NCI-H146 (cell line): ENCODE measurements at places on chromosomes 2 and 18.

GRCh38 chr18:49935215-49935614, 121.9 kb upstream of the ACAA2 start:
- no peak for DNase-seq

DNA sequence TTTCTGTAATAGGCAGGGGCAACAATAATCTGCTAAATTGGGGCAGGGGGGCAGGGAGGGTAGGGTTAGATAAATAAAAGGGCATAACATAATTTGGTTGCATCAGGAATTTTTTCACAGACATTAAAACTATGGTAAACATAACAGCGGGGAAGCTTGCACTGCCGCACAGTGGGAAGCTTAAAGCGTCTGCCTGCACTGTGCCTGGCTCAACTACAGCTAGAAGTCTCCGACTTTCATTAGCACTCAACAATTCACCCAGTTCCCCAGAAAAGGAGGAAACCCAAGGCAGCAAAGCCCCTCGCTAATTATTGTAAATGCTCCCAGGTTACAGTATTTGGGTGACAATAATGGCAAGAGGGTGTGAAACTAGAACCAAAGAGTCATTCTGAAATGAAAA, 562.9 kb downstream of the ARHGAP15 start:
- DNase-seq: peak; percentile 27

DNA sequence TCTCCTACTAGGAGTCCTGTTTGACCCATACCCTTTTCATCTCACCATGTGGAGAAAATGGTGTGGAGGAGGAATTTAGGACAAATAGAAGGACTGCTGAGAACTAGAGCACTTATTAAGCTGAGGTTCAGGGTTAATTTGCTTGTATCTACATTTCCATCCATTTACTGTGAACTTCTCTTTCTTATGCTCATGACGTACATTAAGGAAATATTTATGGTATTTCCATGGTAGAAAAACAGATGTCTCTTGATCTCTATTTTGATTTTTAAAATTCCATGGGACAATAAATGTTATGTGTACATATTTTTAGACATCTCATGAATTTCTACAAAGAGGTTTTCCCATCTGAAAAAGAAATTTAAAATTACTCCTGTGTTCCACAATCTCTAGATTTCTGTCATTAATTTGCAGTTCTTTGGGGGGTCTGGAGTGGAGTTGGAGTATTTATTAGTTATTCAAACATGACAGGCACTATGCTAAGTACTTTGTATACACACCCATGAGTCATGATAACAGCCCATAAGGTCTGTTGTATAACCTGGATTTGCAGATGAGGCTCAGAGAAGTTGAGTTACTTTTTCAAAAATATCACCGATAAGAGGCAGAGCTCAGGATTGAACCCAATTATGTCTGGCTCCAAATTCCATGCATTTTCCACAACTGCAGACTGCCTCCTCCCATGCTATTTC, 112.6 kb downstream of the COPS8 start:
- peak; percentile 13 for DNase-seq

DNA sequence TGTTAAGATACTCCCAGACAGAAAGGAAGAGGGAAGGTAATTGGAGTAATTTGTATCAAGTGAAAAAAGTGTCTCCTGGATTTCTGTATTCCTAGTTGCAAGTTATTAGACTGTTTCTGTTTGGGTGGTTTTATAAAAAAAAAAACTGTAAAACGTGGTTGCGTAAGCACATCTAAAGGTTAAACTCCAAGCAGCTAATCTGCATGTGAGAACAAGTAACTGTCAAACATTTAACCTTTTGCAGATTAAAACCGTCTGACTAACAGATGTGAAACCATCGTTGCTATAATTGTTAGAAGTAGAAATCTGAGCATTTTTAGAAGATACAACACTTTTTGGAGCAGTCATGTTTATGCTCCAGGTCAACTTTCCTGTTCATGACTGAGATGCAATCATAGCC, 72.3 kb downstream of the AFF3 start:
- DNase-seq: no peak

GRCh38 chr2:135219226-135219625, 167.1 kb downstream of the RAB3GAP1 start:
- DNase-seq: no peak

DNA sequence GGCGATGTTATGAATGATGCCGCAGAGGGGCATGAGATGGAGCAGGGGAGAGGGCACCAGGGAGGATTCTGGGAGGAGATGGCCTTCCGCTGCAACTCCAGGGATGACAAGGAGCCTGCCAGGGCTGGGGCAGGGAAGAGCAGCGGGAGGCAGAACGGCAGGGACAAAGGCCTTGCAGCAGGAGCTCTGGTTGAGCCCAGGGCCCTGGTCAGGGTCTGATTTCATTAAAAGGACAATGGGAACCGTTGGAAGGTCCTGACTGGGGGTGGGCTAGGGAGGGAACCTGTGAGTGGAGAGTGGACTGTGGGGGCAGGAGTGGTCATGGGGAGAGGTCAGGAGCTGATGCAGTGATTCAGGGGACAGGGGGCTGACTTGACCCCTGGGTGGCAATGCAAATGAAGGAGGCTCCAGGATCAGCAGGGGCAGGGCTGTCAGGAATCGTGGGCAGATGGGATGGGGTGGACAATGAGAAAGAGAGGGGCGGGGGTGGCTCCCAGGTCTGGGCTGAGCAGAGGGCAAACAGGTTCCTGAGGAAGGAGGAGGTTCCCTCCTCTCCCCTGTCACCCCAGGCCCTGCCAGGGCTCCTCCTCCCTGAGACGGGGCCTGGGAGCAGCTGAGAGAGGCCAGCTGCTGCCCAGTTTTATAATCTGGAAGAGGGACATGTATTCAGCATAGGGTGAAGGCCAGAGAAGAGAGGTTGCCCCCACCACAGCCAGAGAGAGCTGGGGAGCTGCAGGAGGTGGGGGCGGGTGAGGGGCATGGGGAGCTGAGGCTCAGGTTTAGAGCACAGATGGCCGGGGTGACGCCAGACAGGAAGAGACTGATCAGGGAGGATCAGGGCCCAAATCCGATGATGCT, 7.3 kb upstream of the DUSP2 start:
- DNase-seq: no peak

DNA sequence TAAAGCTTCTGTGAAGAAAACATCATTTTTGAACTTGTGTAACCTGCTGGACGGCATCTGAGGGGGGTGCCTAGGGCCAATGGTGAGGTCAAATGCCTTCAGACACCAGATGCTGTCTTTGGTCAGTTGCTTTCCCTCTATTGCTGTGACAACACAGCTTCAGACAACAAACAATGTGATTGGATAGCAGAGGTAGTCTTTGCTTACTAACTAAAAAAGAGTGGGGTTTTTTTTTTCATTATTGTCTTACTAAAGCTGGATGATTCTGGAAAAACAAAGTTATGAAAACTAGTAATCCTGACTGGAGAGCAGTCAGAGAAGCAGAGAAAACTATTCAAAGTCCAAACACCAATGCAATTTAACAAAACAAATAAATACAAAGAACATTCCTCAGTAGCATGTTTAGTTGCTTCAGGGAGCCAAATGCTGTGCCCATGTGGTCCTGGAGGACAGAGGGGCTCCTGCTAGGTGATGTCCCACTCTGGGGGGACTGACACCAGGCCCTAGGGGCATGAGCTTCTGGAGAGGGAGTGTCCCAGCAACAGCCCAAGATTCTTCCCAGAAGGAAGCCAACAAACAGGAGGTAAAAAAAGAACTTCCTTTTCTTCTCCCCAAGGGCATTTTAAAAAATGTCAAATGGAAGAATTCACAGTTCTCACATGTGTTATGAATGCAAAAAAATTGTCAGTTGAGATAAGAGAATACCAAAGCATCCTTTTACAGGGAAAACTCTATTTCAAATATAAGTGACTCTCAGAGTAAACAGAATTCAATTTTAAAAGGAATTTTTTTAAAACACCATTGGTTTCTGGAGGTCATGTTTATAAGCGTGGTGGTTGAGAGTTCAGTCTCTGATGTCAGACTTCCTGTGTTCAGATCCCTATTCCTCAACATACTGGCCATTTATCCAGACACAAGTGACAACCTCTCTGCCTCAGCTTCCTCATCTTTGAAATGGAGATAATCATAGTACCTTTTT, 181.1 kb upstream of the PGAP1 start:
- no peak for DNase-seq

GRCh38 chr2:182318466-182319220, 108.2 kb downstream of the PDE1A start:
- no peak for DNase-seq

GRCh38 chr18:76564655-76565237, 69.7 kb upstream of the ZNF516 start:
- no peak for DNase-seq

DNA sequence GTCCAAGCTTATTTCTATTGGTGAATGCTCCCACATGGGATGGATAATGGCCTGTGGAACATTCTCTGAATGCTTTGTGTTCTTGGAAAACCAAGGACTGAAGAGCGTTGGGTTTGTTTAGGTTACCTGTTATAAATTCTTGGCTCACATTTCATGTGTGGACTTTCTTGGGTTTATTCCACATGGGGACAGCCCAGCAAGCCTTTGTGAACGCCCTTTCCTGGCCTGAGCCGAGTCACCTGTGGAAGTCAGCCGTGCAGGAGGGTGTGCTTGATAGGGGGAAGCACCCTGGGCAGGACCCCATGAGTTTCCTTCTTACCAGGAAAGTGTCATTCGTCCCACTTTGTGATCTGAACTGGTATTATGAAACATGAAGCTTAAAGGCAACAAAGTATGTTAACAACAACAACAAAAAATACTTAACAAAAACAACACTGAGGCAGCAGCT, 4.1 kb downstream of the RAB31 start:
- DNase-seq: no peak

- DNase-seq: no peak
Measured at GRCh38 chr2:240789501-240790369, 30.3 kb downstream of the KIF1A start.

GRCh38 chr2:240655931-240656886, 26.5 kb downstream of the AQP12B start:
- DNase-seq: no peak

DNA sequence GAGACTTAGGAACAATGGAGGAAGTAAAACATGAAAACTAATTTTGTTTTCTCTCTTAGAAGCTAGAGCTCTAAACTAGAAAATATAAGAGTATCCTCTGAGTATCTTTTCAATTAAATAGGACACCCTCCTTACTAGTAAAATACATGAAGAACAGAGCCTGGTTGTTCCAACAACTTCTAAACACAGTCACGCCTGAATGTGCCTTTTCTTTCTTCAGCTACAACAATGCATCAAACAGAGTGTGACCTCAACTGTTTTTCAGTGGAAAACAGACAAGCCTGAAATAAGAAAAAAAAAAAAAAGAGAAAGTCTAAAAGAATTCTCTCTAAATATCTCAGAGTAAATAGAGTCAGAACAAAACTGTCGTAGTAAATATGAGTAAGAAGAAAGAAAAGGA, 928.8 kb downstream of the CNTNAP5 start:
- DNase-seq: no peak

DNA sequence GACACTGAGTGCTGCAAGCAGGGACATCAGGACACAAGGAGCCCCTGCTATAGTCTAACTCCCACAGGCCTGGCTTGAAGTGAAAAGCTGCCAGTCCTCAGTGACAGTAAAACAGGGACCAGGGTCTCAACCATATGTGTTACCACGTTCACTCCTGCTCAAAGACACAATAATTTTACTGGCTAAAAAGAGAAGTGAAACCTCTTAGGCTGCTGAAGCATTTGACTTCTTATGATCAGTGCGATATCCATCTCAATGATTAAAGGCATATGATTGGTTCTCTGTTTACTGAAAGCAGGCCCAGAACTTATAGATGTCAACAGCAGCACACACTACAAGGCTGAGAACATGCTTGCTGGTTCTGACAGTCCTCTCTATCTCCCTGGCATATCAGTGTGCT, 129.8 kb upstream of the LMAN1 start:
- DNase-seq: no peak

DNA sequence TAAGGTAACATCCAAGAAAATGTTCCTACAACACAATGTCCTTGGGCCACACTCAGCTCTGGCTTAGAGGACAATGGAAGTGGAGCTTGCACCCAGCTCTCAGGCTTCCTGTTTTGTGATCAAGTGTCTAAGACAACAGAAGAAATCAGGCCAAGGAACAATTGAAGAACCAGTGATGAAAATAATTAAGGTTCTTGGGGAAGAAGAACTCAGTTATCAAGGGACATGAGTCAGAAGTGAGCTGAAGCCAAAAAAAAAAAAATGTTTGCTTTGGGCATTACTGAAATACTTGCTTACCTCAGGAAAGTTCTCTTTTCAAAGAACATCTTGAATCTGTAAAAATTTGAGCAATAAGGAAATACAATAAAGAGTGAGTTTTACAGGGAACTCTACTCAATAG, 299.0 kb downstream of the FBXO15 start:
- no peak for DNase-seq
